Activated T-helper 1 cell treated with anti-CD3 and anti-CD28 coated beads, Interleukin-2, amount 50 U/mL, for 16 hours (primary cell): ENCODE measurements at places on chromosomes 1 and 21.

- DNase-seq, result no peak
These were observed 55.6 kb downstream of the SLC19A1 start for GRCh38 chr21:45486443-45487160.

- no peak for DNase-seq
These were observed 30.7 kb downstream of the GRHL3 start for GRCh38 chr1:24349891-24350290.

GRCh38 chr1:98323906-98324358 is 337.6 kb upstream of the SNX7 start:
- DNase-seq, result no peak

GRCh38 chr1:109777980-109778625 is 14.4 kb upstream of the EPS8L3 start:
- no peak for DNase-seq

- DNase-seq, result no peak
These were observed 10.4 kb downstream of the DEGS1 start for GRCh38 chr1:224193319-224193966.

DNA sequence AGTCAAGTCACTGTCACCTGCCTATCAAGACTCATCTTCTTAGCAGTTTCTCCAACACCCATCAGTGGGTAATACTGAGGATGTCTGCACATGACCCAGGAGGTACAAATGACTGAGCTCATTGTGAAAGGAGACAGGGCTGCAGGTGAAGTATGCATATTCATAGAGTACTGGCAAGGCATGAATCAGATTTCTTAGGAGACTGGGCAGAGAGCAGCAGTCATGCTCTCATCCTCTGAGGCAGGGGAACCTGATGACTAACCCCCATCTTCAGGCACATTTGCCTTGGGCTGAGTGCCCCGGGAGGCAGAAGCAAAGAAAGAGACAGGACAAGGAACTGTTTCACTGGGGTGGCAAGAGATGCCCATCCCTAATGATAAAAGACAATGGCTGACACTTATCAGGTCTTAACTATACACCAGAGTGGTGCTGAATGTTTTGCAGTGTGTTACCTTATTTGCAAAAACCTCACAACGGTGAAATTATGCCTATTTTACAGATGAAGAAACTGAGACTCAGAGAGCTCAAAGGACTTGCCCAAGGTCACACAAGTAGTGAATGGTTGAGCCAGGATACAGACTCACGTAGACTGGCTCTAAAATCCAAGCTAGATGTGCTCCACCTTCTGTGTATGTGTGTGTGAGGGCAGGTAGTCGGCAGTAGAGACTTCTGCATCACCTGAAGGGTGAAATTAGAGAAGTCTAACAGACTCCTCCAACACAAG is 9.2 kb upstream of the GRHL3 start:
- no peak for DNase-seq

DNA sequence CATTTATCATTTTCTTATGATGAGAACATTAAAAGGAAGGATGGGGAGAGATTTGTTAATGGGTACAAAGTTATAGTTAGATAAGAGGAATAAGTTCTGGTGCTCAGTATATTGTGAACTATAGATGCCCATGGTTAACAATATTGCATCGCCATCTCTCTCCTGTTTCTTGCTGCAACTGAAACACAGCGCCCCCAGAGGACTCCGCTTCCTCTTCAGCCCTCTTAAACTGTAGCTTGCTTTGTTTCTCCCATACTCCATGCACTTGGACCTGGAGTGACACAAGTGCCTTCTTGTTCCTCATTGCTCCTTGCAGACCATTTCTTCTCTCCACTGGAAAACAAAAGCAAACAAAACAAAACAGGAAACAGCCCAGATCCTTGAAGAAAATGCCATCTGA is 70.1 kb upstream of the NTPCR start:
- DNase-seq, result no peak

DNA sequence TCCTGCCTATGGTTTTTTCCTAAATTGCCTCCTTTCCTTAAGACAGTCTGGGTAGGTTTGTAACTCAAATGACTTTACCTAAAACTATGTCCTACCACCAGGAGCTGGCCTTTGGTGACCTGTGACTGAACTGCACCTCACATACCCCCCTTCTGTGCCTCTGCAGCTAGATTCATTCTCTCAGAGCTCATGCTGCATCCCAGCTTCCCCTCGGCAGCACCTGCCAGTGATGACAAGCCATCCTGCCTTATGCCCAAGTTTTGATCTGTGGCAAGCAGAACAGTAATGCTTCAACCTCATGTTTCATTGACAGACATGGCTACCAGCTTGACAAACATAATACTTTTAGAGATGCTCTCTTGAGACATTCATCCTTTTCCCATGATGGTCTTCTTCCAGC is 141.9 kb downstream of the TSEN15 start:
- DNase-seq, result no peak

DNA sequence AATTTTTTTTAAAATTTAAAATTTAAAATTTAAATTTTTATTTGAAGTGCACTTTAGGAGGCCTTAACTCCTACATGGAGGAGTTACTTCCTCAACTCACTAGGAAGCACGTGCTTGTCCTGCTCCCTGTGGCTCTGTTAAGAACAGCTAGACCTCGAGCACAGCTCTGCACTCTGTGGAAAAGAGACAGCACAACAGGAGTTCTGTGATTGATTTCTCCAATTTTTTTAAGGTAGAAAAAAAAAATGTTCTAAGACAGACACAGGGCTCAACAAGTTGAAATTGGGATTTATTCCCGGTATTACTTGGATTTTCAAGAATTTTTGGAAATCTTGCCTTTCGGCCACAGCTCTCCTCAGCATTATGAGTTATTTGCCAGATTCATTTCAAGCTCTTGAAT is 356.6 kb upstream of the LYPLAL1 start:
- no peak for DNase-seq

DNA sequence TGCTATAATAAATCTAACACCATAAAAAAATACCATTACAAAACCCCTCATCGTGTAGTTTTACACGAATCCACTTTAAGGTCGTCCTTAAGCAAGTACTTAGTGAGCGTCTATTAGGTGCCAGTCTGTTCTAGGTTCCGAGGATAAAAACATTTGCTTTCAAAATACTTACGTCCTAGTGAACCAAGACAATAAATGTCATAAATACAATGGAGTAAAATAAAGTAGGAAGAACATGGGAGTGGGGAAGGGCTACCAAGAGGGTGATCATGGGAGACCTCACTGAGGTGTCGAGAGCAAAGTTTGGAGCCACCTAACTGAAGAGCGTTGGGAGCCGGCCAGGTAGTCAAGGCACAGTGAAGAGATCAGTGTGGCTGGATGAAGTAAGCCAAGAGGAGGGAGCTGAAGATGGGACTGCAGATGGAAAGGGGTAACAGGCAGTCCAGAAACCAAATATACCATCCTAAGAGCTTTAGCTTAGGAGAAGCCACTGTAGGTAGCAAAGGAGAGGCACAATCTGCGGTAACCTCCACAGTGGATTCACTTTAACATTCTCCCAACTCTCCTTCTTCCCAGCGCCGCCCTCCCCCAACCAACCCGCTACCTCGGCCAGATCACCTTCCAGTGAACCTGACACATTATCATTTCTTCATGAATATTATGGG is 684 bp downstream of the LTN1 start:
- DNase-seq, result no peak

DNA sequence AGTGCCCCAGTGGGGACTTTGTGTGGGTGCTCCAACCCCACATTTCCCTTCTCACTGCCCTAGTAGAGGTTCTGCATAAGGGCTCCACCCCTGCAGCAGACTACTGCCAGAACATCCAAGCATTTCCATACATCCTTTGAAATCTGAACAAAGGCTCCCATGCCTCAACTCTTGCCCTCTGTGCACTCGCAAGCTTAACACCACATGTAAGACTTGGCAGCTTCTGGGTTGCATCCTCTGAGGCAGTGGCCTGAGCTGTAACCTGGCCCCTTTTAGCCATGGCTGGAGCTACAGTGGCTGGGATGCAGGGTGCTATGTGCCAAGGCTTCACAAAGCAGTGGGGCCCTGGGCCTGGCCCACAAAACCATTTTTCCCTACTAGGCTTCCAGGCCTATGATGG is 128.9 kb downstream of the TYW3 start:
- no peak for DNase-seq

GRCh38 chr1:25922971-25923552 is 16.8 kb upstream of the STMN1 start:
- DNase-seq, result no peak

DNA sequence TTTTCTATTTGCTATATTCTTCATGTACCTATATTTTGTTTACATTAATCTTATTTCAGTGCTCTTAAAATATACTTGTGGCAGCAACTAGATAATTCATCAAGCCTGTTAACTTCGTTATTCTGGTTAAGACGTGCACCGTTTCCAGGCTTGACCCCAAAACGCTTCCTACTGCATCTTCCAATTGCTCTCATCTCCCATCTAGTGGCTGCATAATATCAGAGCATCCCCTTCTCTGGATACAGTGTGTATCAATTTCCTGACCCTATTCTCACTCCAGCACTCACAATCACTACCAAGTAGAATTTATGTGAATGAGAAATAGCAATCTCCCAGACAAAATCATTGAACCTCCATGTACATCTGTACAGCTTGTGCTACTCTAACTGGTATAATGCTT is 1280.3 kb upstream of the B3GALT2 start:
- no peak for DNase-seq

DNA sequence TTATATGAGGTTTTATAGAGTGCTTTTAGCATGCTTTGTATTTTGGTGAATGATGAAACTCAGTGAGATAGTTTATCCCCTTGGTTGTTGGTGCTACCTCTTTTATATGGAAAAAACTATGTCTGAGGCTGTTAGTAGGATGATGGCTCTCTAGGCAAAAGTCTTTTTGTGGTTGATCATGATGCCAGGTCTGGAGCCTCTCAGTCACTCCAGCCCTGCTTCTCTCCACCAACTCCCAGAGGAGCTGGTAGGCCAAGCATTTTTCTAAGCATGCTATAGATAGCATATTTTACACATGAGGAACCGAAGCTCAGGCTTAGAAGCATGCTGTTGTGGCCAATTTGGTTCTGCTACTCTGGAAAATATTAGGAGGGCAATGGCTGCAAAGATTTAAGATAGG is 82.2 kb downstream of the FMN2 start:
- no peak for DNase-seq

- DNase-seq, result no peak
These were observed 63.1 kb upstream of the CNN3 start for GRCh38 chr1:94989911-94990473.

GRCh38 chr1:205324781-205325180 is 3.2 kb upstream of the NUAK2 start:
- DNase-seq, result no peak

DNA sequence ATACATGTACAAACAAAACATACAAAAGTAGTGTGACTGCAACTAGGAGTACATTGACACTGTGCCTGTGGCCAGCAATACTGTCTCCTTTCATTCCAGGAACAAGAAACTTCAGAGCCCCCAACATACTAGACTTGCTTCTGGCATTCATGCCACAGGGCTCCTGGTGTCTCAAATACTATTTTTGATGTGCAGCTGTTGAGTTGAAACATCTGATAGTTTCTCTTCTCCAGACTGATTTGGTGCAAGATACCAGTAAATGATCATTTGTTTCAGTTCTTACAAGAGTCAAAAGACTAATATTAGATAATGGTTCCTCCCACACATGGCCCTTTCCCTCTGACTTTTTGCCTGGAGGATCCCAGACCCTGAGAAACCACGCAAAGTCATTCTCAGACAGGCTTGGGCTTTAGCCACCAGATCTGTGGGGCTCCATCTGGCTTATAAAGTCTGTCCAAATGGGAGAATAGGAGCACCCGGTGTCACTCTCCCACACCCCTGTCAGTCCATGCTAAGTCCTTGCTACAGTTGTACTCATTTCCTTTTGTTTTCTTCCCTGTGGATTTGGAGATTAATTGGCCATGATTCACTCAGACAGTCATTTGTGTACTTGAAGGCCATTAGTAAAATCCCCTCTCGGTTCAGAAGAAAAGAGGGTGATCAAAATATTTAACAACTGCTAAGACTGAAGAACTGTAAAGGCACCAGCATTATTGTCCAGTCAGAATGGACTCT is 163.5 kb upstream of the RUNX1 start:
- DNase-seq, result no peak

- no peak for DNase-seq
These were observed 78.0 kb upstream of the SMYD2 start for GRCh38 chr1:214202992-214203391.

GRCh38 chr1:29709704-29710280 is 473.5 kb downstream of the PTPRU start:
- no peak for DNase-seq

DNA sequence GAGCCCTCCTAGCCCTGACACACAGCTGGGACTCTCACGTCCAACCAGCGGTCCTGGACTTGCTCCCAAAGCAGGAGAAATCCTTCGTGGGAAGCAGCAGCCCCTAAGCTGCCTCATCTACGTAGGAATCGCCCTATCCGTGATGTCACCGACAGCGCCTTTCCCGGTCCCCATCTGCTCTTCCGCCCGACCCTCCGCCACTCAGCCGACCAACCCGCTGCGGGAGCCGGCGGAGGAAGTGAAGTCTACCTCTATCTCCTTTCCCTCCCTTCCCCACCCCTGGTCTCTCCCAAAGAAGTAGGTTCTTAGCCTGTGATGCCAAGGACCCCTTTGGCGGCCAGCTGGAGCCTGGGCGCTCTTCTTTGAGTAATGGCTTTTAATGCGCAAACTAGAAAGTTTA is 272.1 kb downstream of the FAM72C start:
- no peak for DNase-seq

DNA sequence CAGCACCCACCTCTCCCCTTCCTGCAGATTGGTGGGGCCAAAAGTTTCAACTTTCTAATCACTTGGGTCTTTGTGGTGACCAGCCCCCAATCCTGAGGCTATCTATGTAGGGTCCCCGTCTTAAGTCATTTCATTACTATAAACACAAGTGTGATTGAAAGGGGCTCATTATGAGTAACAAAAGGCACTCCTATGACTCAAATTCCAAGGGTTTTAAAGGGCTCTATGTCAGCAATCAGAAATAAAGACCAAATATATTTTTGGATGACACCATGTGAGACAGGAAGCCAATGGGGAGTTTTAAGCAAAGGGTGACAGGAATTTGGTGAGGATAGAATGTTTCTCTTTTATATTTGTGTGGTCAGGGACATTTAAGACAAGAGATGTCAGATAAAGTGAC is 6.2 kb downstream of the ERO1B start:
- no peak for DNase-seq

DNA sequence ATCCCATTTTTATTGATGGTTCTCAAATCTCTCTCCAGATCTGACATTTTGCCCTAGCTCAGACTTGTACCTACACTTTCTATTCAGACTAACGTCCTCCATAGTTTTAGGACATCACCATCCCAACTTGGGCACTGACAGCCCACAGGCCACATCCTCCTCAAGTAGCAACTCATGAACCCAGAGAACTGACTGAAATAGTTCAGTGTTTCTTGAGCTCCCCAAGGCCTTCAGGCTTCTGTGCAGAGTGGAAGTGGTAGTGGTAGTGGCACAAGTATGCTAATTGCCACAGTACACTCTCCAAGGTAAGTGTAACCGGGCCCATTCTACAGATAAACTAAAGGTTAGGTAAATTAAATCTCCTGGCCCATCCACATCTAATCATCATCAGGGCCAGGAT is 112.6 kb downstream of the SLC45A1 start:
- no peak for DNase-seq

DNA sequence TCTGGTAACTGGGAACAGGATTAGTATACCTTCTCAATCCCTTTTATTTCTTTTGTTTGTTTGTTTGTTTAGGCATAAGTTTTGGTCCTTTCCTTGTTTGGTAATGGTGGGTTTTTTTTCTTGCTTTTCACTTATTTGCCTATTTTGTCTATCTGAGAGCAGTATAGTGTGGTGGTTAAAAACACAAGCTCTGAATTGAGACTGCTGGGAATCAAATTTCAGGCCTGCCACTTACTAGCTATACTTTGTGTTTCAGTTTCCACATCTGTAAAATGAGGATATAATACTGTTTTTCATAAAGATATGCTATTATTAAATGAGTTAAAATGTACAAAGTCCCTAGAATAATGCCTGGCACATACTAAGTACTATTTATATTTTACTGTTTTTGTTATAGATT is 81.6 kb upstream of the IVNS1ABP start:
- no peak for DNase-seq
